Activated CD8-positive, alpha-beta T cell treated with anti-CD3 and anti-CD28 coated beads, Interleukin-2, amount 10 ng/mL, durations not matched to agents 7 days and 5 days (primary cell): ENCODE measurements at places on chromosomes 16 and 17.

- no peak for DNase-seq
These were observed 115.3 kb downstream of the ANKRD11 start for GRCh38 chr16:89375021-89375420.

DNA sequence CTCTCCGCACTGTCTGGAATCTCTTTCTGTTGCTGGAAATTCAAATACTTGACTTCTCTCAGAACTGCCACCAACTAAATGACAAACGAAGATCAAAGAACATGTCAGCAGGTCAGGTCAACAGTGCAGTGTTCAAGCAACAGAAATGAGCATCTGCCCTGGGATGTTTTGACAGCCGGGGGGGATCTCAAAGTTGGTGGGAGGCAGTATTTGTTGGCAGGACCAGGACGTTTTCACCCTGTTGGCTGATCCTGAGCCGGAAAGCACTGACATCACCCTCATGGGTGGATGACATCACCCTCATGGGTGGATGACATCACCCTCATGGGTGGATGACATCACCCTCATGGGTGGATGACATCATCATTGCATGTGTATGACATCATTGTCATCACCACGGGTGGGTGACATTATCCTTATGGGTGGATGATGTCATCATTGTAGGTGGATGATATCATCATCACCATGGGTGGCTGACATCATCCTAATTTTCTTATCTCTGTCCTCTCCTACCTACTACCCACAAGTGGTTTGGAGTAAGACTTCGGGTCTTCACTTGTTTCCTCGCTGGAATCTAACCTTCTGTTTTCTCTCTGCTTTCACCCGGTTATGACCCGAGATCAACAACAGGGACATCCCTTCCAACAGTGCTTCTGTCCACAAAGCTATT is 18.9 kb downstream of the DNAH17 start:
- peak; percentile 48 for DNase-seq

DNA sequence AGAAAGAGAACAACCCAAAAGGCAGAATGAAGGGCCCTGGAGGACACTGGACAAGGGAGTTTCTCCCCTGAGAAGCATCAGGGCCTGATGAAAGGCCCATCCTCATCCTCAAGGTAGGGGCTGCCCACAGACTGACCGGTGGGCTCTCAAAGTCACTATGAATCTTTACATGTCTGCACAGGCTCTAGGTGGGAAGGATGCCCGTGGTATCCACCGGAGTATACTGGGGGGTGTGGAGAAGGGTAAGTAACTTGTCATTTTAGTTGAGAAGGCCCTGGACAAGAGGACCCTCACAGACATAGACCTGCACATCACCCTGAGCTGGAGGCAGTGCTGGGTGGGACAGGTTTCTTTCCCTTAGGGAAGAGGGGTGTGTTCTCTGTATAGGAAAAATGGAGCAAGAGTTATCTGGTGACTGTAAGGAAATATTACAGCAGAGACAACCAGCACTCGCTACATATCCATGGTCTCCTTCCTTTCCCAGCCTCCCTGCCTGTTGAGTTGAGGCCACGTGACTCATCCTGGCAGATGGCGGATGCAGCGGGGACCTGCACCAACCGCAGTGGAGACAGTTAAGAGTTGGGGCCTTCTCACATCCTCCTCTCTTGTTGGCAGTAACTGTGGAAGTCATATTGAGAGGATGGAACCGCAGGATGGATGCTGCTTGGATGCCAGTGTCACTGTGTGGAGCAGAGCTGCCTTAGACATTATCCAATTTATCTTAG is 45.6 kb upstream of the KCNJ12 start:
- DNase-seq: no peak

DNA sequence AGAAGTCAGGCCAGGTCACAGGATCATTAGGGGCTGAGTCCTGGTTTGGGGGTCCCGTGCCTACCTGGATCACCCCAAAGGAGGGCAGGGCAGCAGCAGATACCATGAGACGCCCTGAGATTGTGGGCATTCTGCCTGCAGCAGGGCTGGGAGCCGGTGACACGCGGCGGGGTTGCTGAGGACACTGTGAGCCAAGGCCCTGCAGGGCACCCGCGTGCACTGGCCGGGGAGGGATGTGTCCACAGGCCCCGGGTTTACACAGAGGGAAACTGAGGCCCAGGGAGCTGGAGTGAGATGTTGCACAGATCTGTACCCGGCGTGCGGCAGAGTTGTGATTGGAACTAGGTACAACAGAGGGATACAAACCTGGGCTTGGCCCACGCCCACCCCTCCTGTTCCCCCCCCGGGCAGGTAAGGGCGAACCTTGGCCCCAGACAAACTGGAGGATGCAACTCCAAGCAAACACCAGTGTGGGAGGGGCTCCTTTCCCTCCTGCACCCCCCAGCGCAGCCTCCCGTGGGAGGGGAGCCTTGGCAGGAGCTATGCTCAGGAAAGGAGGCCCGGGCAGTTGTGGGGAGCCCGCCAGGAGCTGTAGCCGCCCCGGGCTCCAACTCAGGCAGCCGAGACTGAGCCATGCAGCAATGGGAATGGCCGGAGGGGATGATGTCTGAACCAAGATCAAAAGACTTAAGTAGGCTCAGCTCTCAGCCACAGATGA is 91.3 kb downstream of the ENGASE start:
- DNase-seq: no peak

DNA sequence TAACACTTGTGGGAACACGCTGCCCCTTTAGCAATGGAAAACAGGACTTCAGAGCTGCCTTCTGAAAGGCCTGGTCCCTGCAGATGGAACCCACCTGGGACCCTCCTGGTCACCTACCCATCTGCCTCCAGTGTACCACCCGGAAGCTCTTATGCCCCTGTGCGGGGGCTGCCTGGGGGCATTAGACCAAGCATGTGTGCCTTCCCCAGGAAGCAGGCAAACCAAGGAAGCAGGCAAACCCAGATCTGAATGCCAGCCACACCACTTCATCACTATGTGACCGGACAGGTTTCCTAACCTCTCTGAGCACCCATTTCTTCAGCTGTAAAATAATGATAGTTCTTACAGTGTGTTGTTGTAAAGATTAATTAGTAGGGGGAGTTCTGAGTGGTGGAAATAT is 20.8 kb upstream of the LRRC37A3 start:
- DNase-seq: no peak

GRCh38 chr16:85286066-85286831 is 174.0 kb upstream of the CIBAR2 start:
- no peak for DNase-seq

DNA sequence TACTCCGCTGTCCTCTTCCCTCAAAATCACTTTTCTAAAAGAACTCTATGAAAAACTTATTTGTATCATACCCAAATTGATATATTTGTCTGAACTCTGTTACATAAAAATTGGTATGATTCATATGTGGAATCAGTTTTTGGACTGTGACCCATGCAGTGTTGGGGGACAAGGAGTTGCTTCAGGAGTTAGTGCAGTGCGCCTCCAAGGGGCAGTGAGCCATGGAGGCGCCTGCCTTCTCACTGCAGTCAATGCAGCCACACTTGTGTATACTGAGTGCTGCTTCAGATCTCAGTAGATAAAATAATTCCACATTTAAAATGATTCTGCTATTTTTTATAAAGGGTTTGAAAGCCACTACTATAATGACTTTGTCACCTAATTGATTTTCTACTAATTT is 32.5 kb downstream of the DGKE start:
- no peak for DNase-seq
